B cell (primary cell): ENCODE measurements at places on chromosomes 3 and 15.

GRCh38 chr3:32420126-32421038, 28.7 kb downstream of the CMTM7 start:
- DNase-seq = peak; percentile 80

GRCh38 chr3:15097891-15098290, 1.1 kb downstream of the RBSN start:
- peak; percentile 74 for DNase-seq

- no peak for DNase-seq
These were observed 14.9 kb downstream of the TBL1XR1 start for GRCh38 chr3:177182352-177182751.

GRCh38 chr15:51130344-51130743, 35.6 kb upstream of the TNFAIP8L3 start:
- DNase-seq = no peak

DNA sequence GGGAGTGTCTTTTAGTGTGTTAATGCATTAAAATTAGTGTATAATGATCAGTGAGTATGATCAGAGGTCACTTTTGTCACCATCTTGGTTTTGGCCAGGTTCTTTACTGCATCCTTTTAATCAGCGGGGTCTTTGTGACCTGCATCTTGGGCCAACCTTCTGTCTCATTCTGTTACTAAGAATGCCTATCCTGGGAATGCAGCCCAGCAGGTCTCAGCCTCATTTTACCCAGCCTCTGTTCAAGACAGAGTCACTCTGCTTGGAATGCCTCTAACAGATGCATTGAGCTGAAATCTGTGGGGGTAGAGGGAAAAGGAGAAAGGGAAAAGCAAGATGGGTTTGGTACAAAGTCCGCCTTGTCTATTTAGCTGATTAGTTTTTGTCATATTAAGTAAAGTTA, 5.3 kb upstream of the BLOC1S6 start:
- DNase-seq = no peak

GRCh38 chr3:145639875-145640274, 521.1 kb downstream of the PLOD2 start:
- DNase-seq = no peak

- no peak for DNase-seq
These were observed 12.7 kb downstream of the KLF15 start for GRCh38 chr3:126344380-126345041.

- no peak for DNase-seq
These were observed 54.4 kb upstream of the LRRFIP2 start for GRCh38 chr3:37228749-37229148.

GRCh38 chr3:171334465-171334811, 125.8 kb downstream of the TNIK start:
- no peak for DNase-seq

DNA sequence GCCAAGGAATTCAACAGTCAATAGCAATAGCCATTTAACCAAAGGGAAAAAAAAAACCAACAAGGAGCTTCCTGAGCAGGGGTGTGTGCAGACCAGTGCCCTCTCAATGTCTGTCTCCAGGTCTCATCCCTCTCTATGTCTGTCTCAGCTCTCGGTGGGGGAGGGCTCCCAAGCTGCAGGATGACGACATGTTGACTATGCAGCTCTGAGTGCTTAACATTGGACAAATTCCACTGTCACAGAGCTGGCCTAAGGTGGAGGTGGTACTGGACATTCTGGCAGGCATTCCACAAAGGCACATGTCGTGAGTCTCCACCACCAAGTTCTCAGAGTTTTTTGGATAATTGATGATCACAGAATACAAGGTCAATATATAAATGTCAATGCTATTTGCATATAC, 2.0 kb upstream of the CAPN7 start:
- DNase-seq = no peak

DNA sequence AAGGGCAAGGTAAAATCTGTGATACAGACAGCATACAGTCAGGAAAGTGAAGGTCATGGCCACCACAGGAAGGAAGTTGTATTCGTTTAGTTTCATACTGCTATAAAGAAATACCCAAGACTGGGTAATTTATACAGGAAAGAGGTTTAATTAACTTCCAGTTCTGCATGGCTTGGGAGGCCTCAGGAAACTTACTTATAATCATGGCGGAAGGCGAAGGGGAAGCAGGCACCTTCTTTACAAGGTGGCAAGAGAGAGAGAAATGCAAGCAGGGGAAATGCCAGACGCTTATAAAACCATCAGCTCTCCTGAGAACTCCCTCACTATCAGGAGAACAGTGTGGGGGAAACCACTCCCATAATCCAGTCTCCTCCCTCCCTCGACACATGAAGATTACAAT, 353.7 kb upstream of the SEMA6D start:
- no peak for DNase-seq

DNA sequence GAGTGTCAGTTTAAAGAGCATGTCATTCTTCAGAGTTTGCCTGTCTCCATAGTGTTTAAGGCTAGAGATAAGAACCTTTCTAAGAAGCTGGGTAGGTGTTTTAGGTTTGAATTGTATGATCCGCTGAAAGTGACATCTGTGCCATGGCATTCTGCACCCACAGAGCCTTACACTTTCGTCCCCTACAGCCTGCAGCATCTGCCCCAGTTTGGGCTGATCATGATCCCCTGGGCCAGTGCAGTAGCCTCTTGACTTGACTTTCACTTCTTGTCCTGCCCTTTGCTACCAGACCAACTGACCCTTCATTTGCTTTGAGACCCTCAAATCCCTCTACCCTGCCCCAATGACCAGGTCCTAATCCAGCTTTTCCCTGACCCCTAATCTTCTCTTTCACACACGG, 81.6 kb downstream of the SOX14 start:
- no peak for DNase-seq

DNA sequence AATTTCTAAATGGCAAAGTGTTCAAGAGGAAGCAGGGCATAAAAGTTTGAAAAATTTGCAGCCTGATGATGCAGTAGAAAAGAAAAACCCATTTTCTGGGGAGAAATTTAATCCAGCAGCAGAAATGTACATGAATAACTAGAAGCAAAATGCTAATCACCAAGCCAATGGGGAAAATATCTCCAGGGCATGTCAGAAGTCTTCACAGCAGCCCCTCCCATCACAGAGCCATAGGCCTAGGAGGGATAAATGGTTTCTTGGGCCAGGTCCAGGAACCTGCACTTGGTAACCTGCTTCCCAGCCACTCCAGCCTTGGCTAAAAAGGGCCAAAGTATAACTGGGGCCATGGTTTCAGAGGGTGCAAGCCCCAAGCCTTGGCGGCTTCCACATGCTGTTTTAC, 22.6 kb downstream of the OSTN start:
- DNase-seq = no peak

DNA sequence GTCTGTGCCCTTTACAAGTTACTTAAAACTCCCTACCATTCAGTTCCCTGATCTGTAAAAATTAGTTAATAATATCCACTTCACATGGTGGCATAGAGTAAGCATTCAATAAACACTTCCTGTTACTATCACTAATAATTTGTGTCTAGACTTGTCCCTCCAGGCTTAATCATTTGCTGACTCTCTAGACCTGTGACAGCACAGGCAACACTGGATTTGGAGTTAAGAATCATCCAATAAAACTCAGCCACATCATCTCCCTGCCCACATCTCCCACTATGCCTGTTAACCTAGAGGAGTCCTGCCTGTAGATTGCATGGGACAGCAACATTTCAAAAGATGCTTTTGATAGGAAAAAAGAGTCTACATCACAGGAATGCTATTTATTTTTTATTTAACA, 564.6 kb downstream of the MFSD1 start:
- no peak for DNase-seq

- no peak for DNase-seq
These were observed 514.6 kb downstream of the NLGN1 start for GRCh38 chr3:173912126-173912525.

- no peak for DNase-seq
These were observed 41.6 kb upstream of the ACKR4 start for GRCh38 chr3:132555306-132556035.

DNA sequence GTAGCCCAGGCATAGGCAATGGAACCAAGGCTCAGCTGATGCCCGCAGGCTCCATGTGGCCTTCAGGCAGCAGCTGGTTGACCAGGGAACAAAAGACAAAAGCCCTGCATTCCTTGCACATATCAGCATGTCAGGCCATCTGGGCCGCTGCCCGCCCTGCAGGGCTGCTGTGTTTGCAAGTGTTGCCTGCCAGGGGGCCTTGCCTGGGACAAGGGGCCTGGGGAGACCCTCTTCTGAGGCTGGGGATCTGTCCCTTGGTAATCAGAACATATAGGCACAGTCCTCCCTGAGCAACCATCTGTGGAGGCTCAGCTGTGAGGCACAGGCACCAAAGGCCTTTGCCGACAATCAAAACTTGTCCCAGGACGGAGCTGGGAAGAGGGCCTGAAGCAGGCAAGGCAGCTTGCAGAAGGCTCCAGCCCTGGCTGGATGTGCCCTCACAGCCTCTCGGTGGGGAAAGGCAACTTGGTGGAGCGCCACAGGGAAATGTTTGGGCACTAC, 138.2 kb downstream of the TPRA1 start:
- DNase-seq = no peak

- DNase-seq = no peak
These were observed 422.6 kb downstream of the FOXP1 start for GRCh38 chr3:71160785-71161546.

- DNase-seq = no peak
These were observed 2.3 kb downstream of the GLYCTK start for GRCh38 chr3:52289747-52290595.

GRCh38 chr15:39907216-39907615, 12.8 kb downstream of the GPR176 start:
- no peak for DNase-seq

GRCh38 chr3:100436951-100437350, 35.6 kb downstream of the LNP1 start:
- DNase-seq = no peak

DNA sequence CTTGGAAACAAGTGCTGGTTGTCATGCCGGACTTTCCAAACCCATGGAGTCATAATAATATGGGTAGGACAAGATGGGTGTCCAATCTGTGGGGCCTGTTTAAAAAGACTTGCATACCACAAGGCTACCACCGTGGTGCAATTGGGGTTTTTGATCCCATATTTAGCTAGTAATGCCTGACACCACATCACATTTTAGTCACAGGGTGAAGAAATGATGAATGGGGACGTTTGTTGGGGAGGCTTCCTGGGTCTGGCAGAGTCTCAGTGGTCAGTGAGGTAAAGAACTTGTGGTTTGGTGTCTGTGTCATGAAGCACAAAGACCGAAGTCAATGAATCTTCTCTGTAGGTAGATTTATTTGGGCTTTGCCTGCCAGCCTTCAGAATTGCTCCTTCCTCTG, 31.0 kb downstream of the P3H2 start:
- no peak for DNase-seq

DNA sequence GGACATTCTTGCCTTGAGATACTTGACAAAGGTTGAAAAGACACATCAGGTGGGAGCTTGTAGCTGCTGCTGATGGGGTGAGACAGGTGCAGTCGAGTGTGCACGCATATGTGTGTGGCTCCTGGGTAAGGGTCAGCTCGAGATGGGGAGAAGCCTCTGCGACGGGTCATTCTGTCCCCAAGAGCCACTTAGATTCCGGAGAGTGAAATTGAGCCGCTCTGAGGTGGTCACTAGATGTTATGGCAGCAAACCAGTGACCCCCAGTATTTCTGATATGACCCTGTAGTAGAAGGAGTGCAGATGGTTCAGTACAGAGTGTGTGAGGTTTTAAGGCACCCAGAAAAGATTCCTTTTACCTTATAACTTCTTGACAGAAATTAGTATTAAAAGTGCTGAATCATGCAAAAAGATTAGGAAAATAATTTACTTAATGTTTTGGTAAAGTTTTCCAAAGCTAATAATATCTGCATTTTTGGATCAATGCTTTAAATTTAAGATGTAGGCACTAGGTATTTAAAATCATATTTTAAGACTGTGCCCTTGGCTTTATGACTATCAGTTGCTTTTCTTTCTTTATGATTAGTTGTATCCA, 241.9 kb upstream of the TOPAZ1 start:
- no peak for DNase-seq

GRCh38 chr3:112773864-112774263, 72.8 kb downstream of the CD200R1L start:
- peak; percentile 70 for DNase-seq
